Activated CD8-positive, alpha-beta memory T cell treated with anti-CD3 and anti-CD28 coated beads for 1 hour (primary cell): ENCODE measurements at places on chromosomes 6 and 20.
A peak's percentile ranks its signal among the peaks of the same experiment; 100 is the strongest.

GRCh38 chr6:47168180-47168579 is 126.0 kb upstream of the ADGRF1 start:
- DNase-seq, result no peak

DNA sequence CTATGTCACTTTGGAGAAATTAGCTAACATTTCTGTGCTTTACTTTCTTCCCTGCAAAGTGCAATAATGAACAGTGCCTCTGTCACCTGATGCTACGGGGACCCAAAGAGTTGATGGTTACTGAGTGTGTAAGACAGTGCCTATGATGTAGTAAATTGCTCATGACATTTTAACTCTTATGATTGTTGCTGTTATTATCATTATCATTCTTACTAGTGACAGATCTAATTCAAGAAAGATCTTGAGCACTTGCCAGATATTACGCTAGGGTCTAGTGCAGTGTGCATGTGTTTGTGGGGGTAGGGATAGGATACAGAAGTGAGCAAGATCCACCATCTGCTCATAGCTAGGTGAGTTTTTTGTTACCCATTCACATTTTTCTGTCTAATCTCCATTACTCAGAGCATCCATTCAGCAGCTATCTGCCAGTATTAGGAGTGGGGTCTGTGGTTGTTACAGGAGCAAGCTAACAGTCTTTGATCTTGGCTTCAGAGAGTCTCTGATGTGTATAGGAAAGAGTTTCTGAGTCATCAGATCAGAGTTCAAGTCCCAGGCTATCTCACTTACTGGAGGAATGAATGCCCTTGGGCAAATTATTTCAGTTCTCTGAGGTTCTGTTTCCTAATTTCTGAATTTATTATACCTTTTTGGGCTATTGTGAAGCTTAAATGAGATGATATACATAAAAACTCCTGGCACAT is 33.1 kb upstream of the DAAM2 start:
- DNase-seq, result no peak

GRCh38 chr6:137601471-137601870 is 107.3 kb upstream of the OLIG3 start:
- no peak for DNase-seq

DNA sequence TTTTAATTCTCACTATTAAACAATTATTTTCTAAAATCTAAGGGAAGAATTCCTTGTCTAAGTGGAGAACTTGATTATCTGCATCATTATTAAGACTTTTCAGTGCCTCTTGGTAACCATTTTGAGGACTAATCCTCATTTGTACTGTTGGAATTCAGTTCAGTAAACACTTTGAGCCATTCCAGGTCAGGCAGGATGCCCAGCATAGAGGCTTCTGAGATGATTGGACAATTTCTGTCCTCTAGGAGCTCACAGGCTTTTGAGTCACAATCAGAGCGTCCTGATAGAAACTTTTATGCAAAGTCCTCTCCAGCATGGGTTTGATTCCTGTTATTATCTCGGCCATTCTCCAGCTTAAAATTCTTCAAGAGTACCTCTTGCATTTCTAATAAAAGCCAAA is 1304.6 kb downstream of the EPHA7 start:
- DNase-seq, result no peak

- DNase-seq, result no peak
Observed at GRCh38 chr6:119346936-119347335, 2.6 kb downstream of the MAN1A1 start.

DNA sequence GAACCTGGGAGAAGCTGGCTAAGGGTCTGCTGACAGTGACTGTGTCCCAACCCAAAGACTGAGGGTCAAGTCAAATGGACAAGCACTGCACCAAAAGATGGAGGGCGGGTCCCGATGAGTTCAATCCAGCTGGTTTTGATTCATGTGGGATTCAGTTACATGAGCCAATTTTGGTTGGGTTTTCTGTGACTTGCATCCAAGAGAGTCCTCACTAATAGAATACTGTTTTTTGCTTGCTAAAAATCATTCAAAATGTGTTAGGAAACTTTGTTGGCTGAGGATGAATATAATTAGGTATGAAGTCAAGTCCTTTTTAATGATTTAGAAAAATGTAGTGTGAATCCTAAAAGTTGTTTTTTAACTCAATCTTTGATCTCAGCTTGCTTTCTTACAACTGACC is 323.8 kb upstream of the NOX3 start:
- DNase-seq, result no peak

- no peak for DNase-seq
Observed at GRCh38 chr20:33788351-33789049, 22.6 kb upstream of the CHMP4B start.

GRCh38 chr6:93413190-93413589 is 6.2 kb downstream of the EPHA7 start:
- DNase-seq, result no peak

DNA sequence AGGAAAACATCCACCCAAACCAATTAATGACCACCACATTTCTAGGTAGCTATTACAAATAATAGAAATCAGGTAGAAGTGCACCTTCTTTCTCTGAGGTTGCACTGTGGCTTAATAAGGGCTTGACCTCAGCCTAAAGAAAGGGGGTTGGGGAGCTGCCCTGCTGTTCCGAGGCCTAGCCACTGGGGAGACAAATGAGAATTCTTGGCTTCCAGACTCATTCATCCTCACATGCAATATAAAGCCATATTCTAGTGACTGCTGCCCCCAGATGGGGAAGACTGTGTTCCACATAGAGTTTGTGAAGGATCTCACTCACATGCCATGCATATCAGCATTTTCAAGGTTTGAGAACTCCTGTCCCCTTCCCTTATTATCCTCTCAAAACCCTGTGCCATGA is 22.9 kb downstream of the SAYSD1 start:
- DNase-seq, result no peak

DNA sequence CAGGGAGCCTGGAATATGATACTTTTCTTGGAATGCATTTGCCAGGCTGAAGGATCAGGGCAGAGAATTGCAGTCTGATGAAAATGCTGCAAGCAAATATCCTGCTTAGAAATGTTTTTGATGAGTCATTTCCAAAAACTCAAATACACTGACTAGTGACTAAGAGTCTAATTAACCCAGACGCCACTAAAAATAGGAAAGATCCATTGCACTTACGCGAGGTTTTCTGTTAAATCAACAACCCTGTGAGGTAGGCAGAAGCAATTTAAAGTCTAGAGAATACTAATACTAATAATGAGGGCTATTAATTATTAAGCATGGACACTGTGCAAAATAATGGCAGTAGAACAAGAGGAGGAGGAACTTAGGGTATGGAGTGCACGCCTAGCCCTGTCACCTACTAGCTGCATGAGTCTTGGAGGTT is 130.1 kb upstream of the DOK5 start:
- no peak for DNase-seq

- peak; percentile 46 for DNase-seq
Observed at GRCh38 chr6:166488076-166488685, 98.3 kb downstream of the RAMACL start.

GRCh38 chr6:43120944-43121913 is 45.1 kb downstream of the PTK7 start:
- DNase-seq, result no peak

DNA sequence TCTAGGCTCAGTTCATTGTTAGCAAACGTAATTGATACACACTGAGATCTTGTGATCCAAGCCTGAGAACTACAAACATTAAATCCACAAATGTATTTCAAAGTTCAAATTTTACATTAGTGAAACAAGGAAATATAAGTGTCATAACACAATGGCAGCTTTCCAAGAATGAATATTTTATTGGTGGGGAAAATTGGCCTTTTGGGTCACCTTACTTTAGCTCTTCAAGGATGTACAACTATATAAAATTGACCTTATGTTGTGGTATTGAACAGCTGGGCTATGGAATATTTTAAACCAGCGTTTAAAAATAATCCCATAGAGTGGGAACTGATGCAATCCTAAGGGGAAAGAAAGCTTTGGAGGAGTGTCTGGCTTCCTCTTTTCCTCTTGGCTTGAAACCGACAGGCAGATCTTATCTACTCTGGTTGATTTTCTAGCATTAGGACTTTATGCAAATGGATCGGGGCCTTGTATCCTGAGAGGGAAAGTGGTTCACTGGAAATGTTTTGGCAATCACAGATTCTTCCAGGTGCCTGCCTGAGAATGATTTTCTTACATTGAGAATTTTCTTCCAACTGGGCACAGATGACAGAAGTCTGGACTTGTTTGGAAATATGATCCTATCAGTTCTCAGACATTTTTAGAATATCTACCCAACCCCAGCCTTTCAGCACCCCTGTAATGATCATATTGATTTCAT is 184.8 kb upstream of the ECI2 start:
- DNase-seq, result no peak

- DNase-seq, result no peak
Observed at GRCh38 chr20:48800177-48800576, 27.6 kb downstream of the PREX1 start.

DNA sequence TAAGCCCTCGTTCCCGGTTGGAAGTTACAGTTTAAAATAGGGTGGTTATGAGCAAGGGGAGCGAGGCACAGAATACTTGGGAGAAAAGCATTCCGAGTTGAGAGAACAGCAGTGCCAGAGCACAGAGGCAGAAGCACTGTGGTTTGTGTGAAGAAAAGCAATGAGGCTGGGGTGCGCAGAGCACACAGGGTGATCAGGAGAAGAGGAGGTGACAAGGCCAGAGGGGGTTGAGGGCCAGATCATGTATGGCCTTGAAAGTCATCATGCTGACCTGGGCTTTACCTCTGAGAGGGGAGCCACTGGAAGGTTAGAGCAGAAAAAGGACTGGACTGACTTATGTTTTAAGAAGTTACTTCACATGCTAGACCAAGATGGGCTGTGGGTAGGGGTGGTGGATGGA is 3.5 kb upstream of the BTN3A2 start:
- no peak for DNase-seq

GRCh38 chr6:39831701-39832100 is 39.5 kb downstream of the DAAM2 start:
- DNase-seq, result no peak

GRCh38 chr20:48717095-48717672 is 110.6 kb downstream of the PREX1 start:
- DNase-seq, result no peak

GRCh38 chr6:160430751-160431150 is 82.6 kb downstream of the SLC22A3 start:
- DNase-seq, result no peak

- no peak for DNase-seq
Observed at GRCh38 chr6:119890470-119890869, 540.9 kb upstream of the MAN1A1 start.

DNA sequence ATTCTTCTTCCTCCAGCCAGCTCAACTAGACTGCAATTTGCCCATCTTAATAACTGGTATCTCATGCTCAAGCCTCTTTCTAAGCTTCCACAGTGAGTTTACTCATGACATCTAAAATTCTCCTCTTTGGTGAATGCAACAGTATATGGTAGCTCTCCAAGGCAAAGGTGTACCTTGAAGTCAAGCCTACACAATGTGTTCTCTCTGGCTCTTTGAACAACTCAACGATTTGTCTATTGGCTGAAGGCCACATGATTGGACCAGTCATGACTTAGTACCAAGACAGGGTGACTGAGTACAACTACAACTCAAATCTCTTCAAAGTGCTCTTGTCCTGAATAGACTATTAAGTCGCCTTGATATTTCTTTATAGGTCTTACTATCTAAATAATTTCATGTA is 199.6 kb downstream of the PKHD1 start:
- DNase-seq, result no peak

DNA sequence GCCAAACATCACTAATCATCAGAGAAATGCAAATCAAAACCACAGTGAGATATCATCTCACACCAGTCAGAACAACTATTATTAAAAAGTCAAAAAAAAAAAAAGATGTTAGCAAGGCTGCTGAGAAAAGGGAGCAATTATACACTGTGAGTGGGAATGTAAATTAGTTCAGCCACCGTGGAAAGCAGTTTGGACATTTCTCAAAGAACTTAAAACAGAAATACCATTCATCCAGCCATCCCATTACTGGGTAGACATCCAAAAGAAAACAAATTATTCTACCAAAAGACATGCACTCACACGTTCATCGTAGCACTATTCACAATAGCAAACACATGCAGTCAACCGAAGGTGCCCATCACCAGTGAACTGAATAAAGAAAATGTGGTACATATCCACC is 213.9 kb downstream of the TTLL2 start:
- no peak for DNase-seq

GRCh38 chr6:142726616-142727015 is 218.4 kb downstream of the HIVEP2 start:
- DNase-seq, result no peak

DNA sequence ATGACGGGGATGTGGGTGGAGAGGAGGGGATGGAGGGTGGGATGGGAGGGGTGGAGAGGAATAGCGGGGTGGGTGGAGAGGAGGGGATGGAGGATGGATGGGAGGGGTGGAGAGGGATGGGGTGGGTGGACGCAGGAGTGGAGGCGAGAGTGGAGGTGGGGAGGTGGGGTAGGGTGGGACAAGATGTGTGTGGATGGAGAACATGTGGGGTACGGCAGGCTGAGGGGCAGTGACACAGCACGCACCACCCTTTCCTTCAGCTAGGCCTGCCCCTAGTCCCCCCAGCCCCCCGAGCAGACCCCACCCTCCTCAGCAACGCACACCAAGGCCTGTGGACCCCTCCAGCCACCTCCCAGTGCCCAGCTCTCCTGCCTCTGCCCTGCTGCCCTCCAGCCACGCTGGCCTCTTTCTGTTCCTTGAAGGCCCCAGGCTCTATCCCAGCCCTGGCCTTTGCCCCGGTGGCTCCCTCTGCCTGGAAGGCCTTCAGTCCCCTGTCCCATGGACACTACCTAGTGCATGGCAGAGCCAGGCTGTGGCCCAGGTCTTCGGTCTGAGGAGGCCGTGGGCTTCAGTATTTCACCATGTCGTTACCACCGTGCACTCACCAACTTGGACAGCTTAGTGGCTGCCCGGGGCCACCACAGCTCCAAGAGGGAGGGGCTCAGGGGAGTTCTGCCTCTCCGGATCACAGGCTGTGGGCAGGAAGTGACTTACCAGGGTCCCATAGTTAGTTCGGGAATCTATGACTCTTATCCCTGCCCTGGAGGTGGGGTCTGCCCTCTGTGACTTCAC is 78.4 kb upstream of the PMEPA1 start:
- DNase-seq, result no peak

- DNase-seq, result no peak
Observed at GRCh38 chr6:135181333-135182070, 394 bp downstream of the MYB start.

- DNase-seq, result no peak
Observed at GRCh38 chr6:157068691-157069324, 254.5 kb downstream of the TMEM242 start.

DNA sequence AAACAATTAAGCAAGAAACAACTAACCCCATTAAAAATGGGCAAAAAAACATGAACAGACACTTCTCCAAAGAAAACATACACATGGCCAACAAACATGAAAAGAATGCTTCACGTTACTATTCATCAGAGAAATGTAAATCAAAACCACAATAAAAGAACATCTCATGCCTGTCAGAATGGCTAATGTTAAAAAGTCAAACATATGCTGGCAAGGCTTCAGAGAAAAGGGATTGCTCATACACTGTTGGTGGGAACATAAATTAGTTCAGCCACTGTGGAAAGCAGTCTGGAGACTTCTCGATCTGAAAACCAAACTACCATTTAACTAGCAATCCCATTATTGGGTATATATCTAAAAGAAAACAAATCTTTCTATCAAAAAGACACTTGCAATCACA is 217.5 kb downstream of the TINAG start:
- DNase-seq, result no peak

GRCh38 chr20:44475372-44475693 is 341 bp upstream of the TTPAL start:
- no peak for DNase-seq
